Heart right ventricle (tissue), 16 donors: ENCODE measurements at places on chromosomes 12 and 14.

GRCh38 chr12:30748147-30748546 lies 6.6 kb downstream of the CAPRIN2 start:
- H3K27me3 ChIP-seq: no peaks in the 10 kb centered on the region
- peaks cover 13% of the 10 kb centered on the region for H3K4me1 ChIP-seq
- peaks cover 29% of the 10 kb centered on the region for H3K36me3 ChIP-seq
- H3K27ac ChIP-seq: no peak overlapping the region
- H3K4me3 ChIP-seq: no peak overlapping the region

- H3K36me3 ChIP-seq: no peaks in the 10 kb centered on the region
- no peak for DNase-seq
- H3K27me3 ChIP-seq: no peaks in the 10 kb centered on the region
- no peak overlapping the region for H3K27ac ChIP-seq
- no peaks in the 10 kb centered on the region for H3K4me1 ChIP-seq
Observed at GRCh38 chr14:66119606-66120231, 366.5 kb upstream of the CCDC196 start.

- H3K4me1 ChIP-seq: no peaks in the 10 kb centered on the region
- no peak overlapping the region for H3K27ac ChIP-seq
Observed at GRCh38 chr14:64126548-64126947, 167.6 kb downstream of the ESR2 start.

GRCh38 chr14:48690349-48690748 lies 895.8 kb downstream of the RPS29 start:
- no peaks in the 10 kb centered on the region for H3K36me3 ChIP-seq
- no peak overlapping the region for H3K4me3 ChIP-seq
- no peaks in the 10 kb centered on the region for H3K27me3 ChIP-seq
- no peak for DNase-seq
- H3K27ac ChIP-seq: no peak overlapping the region
- no peaks in the 10 kb centered on the region for H3K4me1 ChIP-seq

DNA sequence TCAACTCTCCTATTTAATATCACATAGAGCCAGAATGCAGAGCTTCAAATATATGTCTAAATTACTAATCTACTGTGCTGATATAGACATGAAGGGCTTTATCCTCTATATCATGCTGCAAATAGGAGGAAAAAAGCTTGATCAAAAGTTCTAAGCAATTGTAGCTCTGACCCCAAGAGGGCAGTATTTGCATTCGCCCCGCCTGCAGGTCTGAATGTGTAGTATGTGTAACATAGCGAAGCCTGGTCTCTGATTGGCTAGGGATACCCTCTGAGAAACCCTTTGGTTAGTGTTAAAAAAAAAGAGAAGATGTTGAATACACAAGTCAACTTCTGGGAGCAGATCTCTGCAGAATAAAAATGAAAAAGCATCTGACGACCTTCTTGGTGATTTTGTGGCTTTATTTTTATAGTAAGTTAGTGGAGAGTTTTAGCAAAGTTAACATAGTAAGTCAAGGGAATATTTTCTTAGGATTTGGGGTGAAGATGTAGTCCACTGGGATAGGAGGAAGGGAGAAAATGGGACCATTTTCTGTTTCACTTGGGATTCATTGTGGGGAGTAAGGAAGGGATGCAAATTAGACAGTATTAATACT lies 151.6 kb upstream of the OR4E1 start:
- no peaks in the 10 kb centered on the region for H3K4me1 ChIP-seq
- no peak overlapping the region for H3K4me3 ChIP-seq
- DNase-seq: no peak
- H3K27ac ChIP-seq: no peak overlapping the region
- H3K27me3 ChIP-seq: peaks cover 2% of the 10 kb centered on the region

DNA sequence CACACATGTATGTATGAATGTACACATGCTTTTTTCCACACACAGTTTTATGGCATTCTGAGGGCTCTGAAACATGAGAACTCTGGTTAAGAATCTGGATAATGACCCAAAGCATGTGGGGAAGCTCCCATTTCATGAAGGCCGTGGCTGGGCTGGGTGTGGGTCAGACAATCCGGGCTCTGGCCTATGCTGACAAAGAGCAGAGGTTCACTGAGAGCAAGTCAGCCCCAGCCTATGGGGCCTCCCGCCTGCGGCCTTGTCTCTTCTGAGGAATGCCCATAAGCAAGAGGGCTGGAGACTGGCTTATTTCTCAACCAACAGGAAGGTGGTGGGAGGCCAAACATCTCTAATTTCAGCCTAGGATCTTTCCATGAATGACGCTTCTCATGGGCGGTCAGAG lies 8.5 kb downstream of the MYH6 start:
- no peaks in the 10 kb centered on the region for H3K4me1 ChIP-seq
- peaks cover 94% of the 10 kb centered on the region for H3K36me3 ChIP-seq
- DNase-seq: no peak
- no peaks in the 10 kb centered on the region for H3K27me3 ChIP-seq
- H3K4me3 ChIP-seq: no peak overlapping the region
- no peak overlapping the region for H3K27ac ChIP-seq
